Fibroblast of lung (primary cell): ENCODE measurements at places on chromosomes 4 and X. TPM values are rescaled to one million over a fixed set of nuclear protein-coding genes. Genes with fewer than 3 reads are reported as not detected.
A peak's percentile ranks its signal among the peaks of the same experiment; 100 is the strongest.

DNA sequence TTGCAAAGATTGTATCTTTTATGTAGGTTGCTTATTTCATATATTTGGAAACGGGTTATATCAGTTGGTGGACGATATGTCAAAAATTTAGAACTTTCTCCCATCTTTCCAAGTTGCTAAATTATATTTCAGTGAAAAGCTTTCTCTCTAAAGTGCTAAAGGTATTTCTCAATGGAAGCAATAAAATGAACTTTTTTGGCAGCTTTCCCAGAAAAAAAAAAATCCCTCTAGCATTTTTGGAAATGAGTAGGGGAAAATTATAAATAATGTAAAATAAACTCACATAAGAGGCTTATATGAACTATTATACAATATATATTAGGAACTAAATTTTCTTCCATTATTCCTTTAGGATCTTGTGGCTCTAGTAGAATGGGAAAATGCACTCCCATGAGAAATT, 152.2 kb downstream of the GRID2 start:
- no peak for DNase-seq

ZNF141 gene
- polyA plus RNA-seq: 3.3 and 5.1 TPM in 2 replicates

VEGFC gene
- 74.2 and 100.0 TPM in 2 replicates for polyA plus RNA-seq

CC2D2A gene
- polyA plus RNA-seq: 36.0 and 41.6 TPM in 2 replicates

GRCh38 chr4:102533904-102534303, 32.7 kb downstream of the NFKB1 start:
- no peak for DNase-seq

SASH3 gene
- not detected in 2 replicates for polyA plus RNA-seq

MID2 gene
- 6.5 and 11.8 TPM in 2 replicates for polyA plus RNA-seq

DNA sequence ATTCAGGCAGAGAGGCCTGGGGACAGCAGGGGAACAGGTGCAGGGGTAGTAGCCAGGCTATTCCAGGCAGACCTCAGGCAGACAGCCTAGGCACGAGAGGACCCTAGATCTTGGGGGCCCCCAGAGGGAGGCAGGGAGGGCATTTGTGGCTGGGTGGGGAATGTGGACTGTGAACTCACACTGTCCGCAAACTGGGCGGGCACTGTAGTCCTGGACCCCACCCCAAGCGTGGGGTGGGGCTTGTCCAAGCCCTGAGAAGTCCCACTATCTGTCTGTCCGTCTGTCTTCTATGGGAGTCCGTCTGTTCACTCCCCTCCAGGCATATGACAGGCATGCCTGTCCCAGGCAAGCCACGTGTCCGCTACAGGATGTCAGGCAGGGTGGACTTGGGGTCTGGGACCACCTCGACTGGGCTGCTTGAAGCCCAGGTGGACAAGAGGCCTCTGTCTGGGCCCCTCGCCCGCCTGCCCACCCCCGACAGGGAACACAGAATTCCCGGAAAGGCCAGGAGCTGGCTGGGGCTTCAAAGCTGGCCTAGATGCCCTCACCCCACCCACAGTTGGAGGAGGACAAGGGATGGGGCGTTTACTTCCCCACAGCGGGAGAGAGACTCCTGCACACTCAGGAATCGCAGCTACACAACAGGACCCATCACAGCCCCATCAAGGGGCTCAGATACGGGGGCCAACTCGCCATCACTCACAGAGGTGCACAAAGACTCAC, at the start of gene SLC38A5:
SLC38A5 (minus strand) TSS at position 151 of the 723 bp plus-strand sequence. CDS start 2,336 bp downstream, outside the sequence.
- no peak for DNase-seq

- no peak for DNase-seq
Measured at GRCh38 chrX:113906168-113906567, 677.7 kb upstream of the HTR2C start.

GRCh38 chrX:129622757-129623301, 31.9 kb downstream of the APLN start:
- DNase-seq: no peak

STAP1 gene
- polyA plus RNA-seq: not detected in 2 replicates

DNA sequence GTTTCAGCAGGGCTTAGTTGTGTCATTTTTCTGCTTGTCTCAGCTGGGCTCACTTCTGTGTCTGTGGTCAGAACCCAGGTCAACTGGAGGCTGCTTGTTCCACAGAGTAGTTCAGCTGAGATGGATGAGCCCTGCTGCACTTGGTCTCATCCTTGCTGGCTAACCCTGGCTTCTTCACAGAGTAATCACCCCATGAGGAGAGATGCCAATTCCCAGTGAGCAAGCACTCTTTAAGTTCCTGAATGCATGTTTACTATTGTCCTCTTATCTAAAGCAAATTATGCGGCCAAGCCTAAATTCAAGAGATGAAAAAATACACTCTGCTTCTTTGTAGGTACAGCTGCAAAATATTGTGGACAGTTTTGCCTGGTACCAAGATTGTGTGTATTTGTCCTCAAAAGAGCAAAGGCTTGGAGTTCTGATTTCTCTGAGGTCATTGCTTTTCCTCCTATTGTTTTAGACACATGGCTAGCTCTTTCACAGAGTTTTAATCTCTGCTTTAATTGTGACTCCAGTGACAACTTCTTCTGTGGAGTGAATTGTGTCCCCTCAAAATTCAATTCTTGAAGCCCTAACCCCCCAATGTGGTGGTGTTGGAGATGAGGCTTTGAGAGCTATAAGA, 236.6 kb upstream of the ANKRD50 start:
- peak; percentile 90 for DNase-seq

DNA sequence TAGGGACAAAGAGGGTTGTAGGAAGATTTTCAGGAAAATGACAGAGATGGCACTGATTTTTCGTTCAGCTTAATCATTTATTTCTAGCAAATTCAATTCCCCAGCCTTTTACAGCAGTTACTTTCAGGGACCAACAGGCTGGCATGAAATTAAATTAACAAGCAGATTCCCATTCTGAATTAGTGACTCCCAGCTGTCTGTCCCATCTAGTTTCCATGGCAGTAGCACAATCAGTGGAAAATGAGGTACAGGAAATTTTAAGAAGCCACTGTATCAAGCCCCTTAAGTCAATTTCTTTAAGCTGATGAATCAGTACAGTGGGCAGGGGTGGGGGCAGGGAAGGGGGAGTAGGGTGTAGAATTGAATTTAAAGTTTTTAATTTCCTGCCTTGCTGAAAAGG, 121.1 kb upstream of the TEX13C start:
- no peak for DNase-seq

DNA sequence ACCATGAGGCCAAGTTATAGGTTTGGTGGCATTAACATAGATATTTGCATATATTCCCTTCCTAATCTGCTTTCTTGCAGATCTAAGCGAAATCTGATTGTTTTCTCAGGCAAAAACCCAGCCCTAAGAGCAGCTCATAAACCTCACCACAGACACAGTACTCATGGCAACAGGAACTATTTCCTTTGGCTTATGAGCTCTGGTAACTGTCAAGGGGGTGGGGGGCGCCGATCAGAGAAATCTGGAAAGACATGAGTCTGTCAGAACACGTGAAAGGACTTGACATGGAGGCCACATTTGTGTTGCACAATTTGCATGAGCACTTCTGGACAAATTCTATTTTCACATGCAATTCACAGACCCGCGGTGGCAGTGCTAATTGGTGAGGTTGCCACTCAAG, 83.7 kb downstream of the MGST2 start:
- DNase-seq: no peak

MAB21L2 gene
- 0.02 and 0.06 TPM in 2 replicates for polyA plus RNA-seq

GRCh38 chr4:184315675-184316359, 98.1 kb upstream of the ENPP6 start:
- no peak for DNase-seq

SYTL4 gene
- 2.9 and 5.7 TPM in 2 replicates for polyA plus RNA-seq

FRMPD4 gene
- 1.5 TPM in 2 replicates for polyA plus RNA-seq

AFM gene
- polyA plus RNA-seq: not detected in 2 replicates

DNA sequence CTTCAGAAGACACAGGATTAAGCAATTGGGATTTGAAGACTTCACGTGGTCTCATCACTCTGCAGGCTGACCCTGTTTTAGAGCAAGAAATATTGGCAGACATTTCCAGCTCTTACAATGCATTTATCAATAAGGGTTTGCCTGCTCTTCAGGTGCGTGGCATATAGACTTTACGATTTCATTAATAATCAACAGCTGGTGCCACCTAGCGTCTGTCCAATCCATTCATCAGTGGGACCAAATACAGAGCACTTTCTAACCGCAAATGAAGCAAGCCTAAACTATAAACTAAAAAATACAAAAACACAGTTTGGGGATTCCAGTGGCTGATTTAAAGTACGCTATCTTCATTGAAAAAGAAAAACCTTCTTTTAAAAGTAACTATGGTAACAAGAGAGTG, 125.4 kb upstream of the DMD start:
- DNase-seq: peak; percentile 39

CPLX1 gene
- 0.03 and 0.09 TPM in 2 replicates for polyA plus RNA-seq

- DNase-seq: peak; percentile 73
Measured at GRCh38 chrX:45517090-45517973, 316.7 kb upstream of the DIPK2B start.

FGA gene
- polyA plus RNA-seq: not detected in 2 replicates

GRCh38 chr4:144906181-144906925, 191.6 kb downstream of the ANAPC10 start:
- peak; percentile 90 for DNase-seq

EVC gene
- 4.9 and 6.1 TPM in 2 replicates for polyA plus RNA-seq

DNA sequence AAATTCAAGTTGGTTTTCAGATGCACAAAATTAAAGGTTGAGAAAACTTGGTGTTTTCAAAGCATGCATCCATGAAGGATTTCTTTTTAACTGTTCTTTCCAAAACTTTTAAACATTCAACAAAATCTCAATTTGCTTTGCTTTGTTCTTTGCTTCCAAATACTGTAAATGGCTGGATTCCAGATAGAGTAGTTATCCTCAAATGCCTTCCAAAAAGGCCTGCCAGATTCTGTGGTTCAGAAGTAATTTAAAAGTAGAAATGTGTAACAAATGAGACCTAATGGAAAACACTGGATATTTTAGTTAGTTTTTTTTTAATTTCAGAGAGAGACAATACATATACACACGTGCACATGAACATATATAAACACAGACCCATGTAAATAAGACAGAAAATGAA, 97.3 kb downstream of the NR3C2 start:
- DNase-seq: peak; percentile 4

PARM1 gene
- polyA plus RNA-seq: 0.20 and 0.30 TPM in 2 replicates

IL2 gene
- polyA plus RNA-seq: not detected in 2 replicates

- no peak for DNase-seq
Measured at GRCh38 chr4:92501456-92501855, 197.7 kb downstream of the GRID2 start.

DNA sequence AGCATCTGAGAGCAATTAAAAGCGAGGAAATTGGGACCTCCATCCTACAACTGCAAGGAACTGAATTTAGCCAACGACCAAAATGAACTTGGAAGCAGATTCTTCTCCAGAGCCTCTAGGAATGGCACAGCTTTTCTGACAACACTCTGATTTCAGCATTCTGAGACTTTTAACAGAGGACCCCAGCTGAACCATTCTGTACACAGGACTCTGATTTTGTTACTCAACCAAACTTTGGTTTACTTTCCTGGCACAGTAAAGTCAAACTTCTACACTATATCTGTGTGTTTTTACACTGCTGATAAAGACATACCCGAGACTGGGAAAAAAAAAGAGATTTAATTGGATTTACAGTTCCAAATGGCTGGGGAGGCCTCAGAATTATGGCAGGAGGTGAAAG, 37.6 kb downstream of the UBQLN2 start:
- no peak for DNase-seq

ATP2B3 gene
- not detected in 2 replicates for polyA plus RNA-seq

- DNase-seq: no peak
Measured at GRCh38 chrX:63349307-63349706, 1.8 kb downstream of the SPIN4 start.

DNA sequence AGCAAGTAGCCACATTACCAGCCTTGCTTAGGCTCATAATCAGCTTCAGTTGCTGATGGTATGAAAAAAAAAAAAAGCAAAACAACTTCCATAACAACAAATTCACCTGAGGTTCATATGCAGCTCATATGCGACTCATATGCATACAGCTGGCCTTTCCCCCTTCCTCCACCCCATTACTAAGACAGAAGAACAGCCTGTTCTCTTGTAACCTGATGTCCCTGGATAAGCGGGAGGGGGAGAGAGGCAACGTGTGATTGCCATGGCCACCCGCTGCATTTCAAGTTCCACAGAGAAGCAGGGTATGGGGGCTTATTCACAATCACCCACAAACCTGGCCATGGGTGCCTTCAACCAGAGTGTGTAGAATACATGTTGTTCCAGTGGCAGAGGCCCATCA, 95.1 kb upstream of the DGKK start:
- no peak for DNase-seq

GRCh38 chrX:123871309-123871708, 11.5 kb downstream of the XIAP start:
- no peak for DNase-seq

DNA sequence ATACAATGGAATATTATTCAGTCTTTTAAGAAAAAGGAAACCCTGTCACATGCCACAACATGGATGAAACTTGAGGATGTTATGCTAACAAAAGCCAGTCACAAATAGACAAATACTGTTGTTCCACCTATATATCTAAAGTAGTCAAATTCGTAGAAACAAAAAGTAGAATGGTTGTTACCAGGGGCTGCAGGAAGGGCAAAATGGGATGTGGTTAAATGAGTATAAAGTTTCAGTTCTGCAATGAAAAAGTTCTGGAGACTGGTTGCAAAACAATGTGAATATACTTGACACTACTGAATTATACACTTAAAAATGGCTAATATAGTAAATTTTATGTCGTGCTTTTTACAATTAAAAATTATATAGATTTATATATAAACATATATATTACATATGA, 12.2 kb downstream of the SPOCK3 start:
- no peak for DNase-seq
